ENCODE measurements at places on chromosomes 13 and 19. TPM values are rescaled to one million over a fixed set of nuclear protein-coding genes. Genes with fewer than 3 reads are reported as not detected.

SPACA7 gene
- not detected for total RNA-seq

QPCTL gene
- 11.4 TPM for total RNA-seq

CD37 gene
- 7.0 TPM for total RNA-seq

BRSK1 gene
- total RNA-seq, result 1.4 TPM

FXYD3 gene
- 405 TPM for total RNA-seq

FOSB gene
- 676 TPM for total RNA-seq

FGF14 gene
- total RNA-seq, result 1.4 TPM

HRC gene
- not detected for total RNA-seq

CYSLTR2 gene
- 1.5 TPM for total RNA-seq

MBD3L3 gene
- total RNA-seq, result not detected

ZSCAN1 gene
- total RNA-seq, result not detected

ZNF837 gene
- total RNA-seq, result 6.2 TPM

TICAM1 gene
- total RNA-seq, result 16.5 TPM

IGFL3 gene
- total RNA-seq, result 15.9 TPM

TMEM150B gene
- not detected for total RNA-seq

ZNF808 gene
- 15.4 TPM for total RNA-seq
